ENCODE measurements at places on chromosomes 12 and 14.

GRCh38 chr12:89067421-89068187 is 284.7 kb downstream of the DUSP6 start:
- no peak for DNase-seq

GRCh38 chr12:110543252-110543959 is 39.7 kb downstream of the PPTC7 start:
- DNase-seq = peak; percentile 83

- peak; percentile 94 for DNase-seq
These were observed at the start of gene ZBTB42 for GRCh38 chr14:104800771-104801519. Gene ZBTB42, plus strand, starts transcription at chr14:104801101. Its CDS starts 97 bp downstream, at chr14:104801198.

GRCh38 chr12:71772735-71773134 is 18.1 kb downstream of the RAB21 start:
- no peak for DNase-seq

DNA sequence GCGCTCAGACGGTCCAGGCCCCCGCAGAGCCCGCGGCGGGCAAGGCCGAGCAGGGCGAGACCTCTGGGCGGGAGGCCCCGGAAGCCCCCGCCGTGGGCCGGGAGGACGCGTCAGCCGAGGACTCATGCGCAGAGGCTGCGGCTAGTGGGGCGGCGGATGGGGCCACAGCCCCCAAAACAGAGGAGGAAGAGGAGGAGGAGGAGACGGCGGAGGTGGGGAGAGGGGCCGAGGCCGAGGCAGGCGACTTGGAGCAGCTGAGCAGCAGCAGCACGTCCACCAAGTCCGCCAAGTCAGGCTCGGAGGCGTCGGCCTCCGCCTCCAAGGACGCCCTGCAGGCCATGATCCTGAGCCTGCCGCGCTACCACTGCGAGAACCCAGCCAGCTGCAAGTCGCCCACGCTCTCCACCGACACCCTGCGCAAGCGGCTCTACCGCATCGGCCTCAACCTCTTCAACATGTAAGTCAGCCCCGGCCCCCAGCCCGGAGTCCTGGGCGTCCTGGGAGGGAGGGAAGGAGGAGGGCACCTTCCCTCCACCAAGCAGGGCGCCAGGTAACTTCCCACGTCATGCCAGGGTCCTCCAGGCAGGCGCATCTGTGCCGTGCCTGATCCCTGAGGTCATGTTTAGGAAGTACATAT is 72.4 kb downstream of the IQSEC3 start:
- no peak for DNase-seq

DNA sequence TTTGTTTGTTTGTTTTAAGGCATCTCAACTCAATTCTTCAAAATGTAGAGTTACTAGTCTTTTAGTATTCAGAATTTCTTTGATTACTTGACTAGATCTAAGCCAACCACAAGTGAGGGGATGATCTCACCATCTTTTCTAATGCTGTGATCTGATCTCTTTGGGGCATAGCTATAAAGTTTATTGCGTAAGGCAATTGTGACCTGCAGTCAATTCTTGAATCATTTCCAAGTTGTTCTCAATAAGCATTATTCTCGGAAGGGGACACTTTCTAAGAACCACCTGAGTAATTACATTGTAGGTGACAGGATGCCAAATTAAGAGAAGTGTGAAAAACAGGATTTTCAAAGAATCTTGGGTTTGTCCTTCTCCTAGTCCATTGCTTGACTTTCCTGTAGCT is 13.1 kb downstream of the DACT1 start:
- DNase-seq = no peak

DNA sequence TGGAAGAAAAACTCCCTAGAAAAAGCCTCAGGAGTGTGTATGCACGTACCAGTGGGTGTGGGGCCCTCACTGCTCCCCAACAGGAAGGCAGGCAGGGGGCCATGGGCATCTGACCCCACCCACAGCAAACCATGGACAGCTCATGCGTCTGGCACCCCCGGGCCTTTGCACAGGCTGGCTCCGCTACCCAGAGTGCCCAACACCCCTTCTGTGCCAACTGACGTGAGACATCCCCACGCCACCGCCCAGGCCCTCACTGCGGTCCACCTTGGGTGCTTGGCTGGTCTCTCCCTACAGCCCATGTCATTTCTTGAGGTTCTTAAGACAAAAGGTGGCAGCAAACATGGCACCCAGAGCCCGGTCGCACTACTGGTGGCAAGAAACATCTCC is 91.4 kb downstream of the NCOR2 start:
- no peak for DNase-seq

- no peak for DNase-seq
These were observed 12.0 kb downstream of the SLC15A4 start for GRCh38 chr12:128811806-128812205.

DNA sequence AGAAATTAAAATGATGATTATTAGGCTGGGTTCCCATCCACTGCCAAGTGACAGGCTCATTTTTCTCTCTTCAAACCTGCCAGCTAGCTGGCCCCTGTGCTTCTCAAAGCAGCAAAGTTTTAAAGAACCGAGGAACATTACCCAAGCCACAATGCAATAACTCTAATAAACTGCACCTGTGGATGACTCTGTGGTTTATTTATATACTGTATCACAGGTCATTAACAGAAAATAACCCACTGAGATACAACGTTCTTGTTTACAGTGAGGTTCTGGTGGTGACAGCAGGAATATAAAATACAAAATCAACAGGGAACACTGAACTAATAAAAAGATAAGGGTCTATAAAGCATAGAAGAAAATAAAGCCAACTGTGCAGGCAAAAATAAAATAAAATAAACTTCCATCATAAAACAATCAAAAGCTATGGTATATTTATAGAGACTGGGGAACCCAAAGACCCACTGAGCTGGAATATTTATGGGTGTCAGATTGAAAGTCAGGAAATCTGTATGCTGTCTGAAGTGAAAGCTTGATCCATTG is 472.9 kb downstream of the NOVA1 start:
- DNase-seq = no peak

DNA sequence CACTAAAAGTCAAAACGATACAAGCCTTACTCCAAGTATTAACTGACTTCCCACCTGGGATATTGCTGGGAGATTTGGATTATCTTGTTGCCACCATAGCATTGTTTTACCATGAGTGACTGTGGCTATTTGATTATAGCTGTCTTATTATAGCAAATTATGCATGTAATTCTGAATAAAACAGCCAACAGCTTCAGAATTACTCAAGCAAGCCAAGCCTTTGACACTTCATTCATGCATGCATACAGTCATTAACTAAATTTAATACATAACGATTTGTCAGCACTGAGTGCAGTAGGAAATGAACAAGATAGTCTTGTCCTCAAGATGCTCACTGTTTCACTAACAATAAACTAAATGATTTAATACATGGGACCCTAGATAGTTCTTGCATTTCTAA is 133.0 kb upstream of the FRMD6 start:
- no peak for DNase-seq

GRCh38 chr12:53985994-53986685 is 1.2 kb downstream of the HOXC10 start:
- DNase-seq = no peak

GRCh38 chr14:31241450-31242114 is 34.0 kb upstream of the HECTD1 start:
- DNase-seq = no peak

GRCh38 chr14:78029601-78030372 is 140.4 kb upstream of the NRXN3 start:
- DNase-seq = no peak

GRCh38 chr12:124609041-124609989 is 41.9 kb upstream of the NCOR2 start:
- peak; percentile 97 for DNase-seq

GRCh38 chr12:104340925-104341611 is 37.5 kb downstream of the EID3 start:
- DNase-seq = no peak

All from left colon (tissue), 2 donors.